Colonic mucosa (tissue), 4 donors: ENCODE measurements at places on chromosomes 7 and 10. TPM values are rescaled to one million over a fixed set of nuclear protein-coding genes. Genes with fewer than 3 reads are reported as not detected.

DNA sequence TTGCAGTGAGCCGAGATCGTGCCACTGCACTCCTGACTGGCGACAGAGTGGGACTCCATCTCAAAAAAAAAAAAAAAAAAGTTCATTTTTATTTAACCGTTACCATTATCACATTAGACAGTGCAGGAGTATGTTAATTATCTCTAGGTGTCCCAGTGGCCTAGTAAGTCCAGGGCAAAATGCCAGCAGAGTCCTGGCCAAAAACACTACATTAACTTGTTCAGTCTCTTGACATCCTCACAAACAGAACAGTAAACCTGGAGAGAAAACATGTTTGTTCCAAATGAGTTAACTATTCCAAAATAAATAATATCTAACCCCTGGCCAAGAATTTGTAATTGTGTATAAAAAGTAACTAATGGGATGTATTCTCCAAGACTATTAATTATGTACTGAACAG is 43.2 kb downstream of the PTPRZ1 start:
- DNase-seq: no peak

DNA sequence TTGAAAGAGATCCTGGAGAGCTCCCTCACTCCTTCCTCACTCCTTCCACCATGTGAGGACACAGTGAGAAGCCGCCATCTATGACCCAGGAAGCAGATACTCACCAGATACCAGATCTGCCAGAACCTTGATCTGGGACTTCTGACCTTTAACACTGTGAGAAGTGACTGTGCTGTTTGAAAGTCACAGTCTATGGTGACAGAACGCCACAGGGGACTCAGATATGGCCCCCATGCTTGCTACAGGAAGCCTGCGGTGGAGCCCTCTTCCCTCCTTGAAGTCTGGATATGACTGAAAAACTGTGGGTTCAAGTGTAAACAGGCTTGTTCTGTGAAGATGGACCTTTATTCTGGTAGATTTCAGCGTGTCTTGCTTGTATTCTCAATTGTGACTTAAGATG is 297.8 kb downstream of the KLF6 start:
- DNase-seq: no peak

DNA sequence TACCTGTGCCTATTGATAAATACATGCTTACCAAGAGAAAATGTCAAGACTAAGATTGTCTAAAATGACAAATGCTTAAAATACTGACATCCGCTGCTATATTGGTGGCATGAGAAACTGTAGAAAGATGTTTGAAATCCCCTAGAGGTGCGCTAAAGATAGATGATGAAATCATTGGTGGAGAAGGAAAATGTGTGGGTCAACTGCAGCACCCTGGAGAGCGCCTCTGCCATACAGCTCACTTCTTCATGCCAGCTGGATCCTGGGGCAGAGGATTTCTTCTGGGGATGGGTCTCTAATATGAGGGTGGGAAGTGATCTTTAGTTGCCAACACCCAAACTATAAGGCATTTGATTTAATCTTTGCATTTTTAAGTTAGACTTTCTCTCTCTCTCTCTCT is 680.4 kb upstream of the POM121L12 start:
- DNase-seq: no peak

The SYT15 gene
- 0.62 TPM for total RNA-seq

- no peak for DNase-seq
Measured at GRCh38 chr7:156907656-156908055, 14.7 kb upstream of the LMBR1 start.

DNA sequence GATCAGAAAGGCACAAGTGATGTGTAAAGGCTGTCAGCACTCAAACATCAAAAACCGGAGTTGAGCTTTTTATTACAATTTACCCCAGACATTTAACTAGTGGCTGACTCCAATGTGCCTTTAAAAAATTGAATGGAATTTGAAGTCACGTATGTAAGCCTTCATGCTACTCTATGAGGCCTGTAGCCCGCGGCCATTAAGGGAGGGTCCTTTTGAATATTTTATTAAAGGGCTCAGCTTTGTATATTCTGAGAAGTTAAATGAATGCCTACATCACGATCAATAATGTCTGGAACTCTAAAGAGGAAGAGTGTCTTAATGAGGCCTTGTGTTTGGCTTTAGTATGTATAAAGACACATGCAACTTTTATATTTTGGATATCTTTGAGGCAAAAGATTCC is 916.6 kb upstream of the CELF2 start:
- no peak for DNase-seq

DNA sequence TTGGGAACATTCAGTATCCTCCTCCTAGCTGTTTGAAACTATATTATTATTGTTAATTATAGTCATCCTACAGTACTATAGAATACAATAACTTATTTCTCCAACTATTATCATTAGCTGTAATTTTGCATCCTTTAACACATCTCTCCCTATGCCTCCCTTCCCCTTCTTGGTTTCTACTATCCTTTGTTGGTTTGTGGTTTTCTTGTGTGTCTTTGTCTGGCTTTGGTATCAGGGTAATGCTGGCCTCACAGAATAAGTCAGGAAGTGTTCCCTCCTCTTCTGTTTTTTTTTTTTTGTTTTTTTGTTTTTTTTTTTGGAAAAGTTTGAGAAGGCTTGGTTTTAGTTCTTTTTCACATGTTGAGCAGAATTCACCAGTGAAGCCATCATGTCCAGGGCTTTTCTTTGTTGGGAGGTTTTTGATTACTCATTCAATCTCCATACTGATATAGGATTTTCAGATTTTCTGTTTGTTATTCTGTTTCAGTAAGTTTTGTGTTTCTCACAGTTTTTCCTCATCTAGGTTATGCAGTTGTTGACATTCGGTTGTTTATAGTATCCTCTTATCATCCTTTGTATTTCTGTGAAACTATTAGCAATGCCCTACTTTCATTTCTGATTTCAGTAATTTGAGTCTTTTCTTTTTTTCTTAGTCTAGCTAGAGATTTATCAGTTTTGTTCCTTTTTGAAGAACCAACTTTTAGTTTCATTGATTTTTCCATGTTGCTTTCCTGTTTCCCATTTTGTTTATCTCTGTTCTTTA is 21.6 kb downstream of the C1GALT1 start:
- no peak for DNase-seq

GRCh38 chr7:75039166-75039565 is 34.4 kb downstream of the RCC1L start:
- DNase-seq: no peak

The LRRN3 gene
- 0.42 TPM for total RNA-seq

The ARID5B gene
- total RNA-seq: 27.2 TPM

The TET1 gene
- 1.1 TPM for total RNA-seq

The NUTM2E gene
- not detected for total RNA-seq

DNA sequence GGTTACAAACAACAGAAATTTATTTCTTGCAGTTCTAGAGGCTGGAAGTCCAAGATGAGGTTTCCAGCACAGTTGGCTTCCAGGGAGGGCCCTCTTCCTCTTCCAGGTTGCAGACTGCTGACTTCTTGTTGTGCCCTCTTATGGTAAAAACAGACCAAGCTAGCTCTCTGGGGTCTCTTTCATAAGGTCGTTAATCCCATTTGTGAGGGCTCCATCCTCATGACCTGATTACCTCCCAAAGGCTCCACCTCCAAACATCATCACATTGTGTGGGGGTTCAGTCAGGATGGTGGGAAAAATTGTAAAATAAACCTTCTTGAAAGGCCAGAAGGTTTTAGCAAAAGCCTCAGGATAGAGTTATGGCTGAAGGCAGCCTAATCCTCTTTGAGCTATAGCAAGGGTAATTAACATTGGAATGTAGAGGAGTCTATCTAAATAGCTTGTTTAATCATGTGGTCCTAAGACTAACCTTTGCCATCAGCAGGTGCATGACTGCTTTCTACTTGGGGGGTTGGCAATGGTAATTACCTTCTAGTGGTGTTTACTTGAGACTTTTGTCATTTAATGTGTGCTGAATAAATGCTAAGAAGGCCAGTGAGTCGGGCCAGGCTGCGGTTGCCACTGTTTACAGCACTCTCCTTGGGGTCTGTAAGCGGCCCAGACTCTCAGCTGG is 80.8 kb downstream of the PPP1R17 start:
- DNase-seq: no peak

DNA sequence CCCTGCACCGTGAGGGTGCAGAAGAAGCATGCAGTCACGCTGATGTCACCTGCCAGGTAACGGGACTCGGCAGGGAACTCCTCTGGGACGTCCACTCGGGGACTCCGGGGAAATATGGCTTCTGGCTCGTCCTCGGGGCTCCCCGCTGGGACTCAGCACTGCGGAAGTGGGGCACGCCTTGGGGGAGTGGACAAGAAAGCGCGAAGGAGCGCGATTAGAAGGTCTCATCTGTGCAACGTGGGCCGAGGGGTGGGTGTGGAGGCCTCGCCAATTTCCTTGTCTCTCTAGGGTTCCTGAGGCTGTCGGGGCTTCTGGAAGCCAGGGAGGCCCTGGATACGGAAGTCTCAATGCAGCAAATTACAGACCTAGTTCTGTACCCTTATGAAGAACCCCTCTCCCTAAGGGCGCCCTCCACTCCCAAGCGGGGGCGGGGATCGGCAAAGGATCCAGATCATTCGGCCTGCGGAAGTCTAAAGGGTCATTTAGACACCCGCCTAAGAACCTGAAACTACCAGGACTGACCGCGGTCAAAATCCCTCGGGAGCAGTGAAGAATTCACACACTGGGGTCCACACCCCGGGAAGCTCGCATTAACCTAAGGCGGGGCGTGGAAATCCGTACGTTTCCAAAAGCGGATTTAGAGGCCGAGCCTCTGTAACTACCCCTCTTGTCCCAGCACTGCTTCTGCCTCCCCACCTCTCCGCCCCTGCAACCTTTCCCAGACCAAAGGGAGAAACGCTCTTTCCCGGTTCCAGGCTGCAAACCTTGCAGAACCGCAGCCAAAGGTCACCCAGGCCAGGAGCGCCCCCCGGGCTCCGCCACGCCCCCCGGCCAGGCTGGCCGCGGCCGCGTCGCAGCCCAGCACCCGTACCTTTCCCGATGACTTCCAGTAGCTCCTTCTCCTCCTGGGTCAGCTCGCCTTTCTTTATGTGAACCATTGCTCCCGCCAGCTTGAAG is 640 bp downstream of the ANKMY2 start:
- peak; percentile 73 for DNase-seq

The ATE1 gene
- total RNA-seq: 32.9 TPM

GRCh38 chr10:74156919-74157289 is 5.9 kb downstream of the ADK start:
- no peak for DNase-seq

DNA sequence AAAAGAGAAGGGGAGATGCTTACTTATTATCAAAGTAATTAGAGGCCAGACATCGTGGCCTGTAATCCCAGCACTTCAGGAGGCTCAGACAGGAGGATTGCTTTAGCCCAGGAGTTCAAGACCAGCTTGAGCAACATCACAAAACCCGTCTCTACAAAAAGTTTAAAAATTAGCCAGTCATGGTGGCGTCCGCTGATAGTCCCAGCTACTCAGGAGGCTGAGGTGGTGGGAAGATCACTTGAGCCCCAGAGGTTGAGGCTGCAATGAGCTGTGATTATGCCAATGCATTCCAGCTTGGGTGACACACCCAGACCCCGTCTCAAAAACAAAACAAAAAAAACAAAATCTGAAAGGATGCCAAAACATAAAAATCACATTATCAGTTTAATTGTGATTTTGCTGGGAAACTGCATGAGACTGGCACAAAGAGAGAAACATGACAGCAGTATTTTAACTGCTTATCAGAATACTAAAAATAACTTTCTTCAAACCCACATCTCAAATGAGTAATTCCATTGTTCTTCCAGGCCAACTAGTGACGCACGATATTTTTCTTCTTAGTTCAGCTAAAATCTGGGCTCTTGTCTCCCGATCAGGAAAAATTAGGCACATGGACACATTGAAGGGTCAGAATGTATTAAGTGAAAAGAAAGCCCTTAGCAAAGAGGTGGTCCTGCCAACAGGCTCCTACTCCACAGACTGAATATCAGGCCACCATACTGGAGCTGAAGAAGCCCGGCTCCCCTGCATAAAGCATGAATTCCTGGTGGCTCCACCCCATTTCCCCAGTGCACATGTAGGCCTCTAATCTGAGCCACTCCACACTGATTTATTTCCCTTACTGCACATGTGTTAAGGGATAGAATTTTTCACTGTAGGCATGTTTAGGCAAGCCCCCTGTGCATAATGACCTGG is 9.6 kb upstream of the CCM2 start:
- no peak for DNase-seq

- DNase-seq: no peak
Measured at GRCh38 chr10:117578999-117579590, 36.5 kb downstream of the EMX2 start.

DNA sequence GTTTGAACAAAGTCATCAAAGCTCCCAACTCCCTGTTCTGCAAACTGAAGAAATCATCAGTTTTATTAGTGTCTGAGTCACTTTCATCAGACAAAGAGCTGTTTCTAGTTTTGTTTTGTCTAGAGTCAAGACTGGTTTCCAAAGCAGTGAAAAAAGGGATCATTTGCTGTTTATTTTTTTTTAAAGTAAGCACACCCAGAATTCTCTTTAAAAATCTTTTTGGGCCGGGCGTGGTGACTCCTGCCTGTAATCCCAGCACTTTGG is 972.0 kb upstream of the CELF2 start:
- no peak for DNase-seq

GRCh38 chr10:77419979-77420378 is 217.6 kb downstream of the KCNMA1 start:
- DNase-seq: no peak

DNA sequence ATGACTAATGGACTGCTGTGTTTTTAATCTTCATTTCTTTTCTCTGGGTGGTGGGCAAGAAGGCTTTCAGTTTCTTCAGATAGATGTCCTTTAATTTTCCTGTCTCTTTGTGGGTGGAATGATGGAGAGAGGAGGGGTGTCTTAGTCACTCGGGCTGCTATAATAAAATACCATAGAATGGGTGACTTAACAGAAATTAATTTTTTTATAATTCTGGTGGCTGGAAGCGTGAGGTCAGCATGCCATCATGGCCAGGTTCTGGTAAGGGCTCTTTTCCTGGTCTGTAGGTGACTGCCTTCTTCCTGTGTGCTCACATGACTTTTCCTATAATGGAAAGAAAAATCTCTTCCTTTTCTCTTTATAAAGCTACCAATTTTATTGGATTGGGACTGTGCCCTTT is 6.3 kb downstream of the RSBN1L start:
- DNase-seq: no peak

GRCh38 chr7:33916357-33917081 is 11.2 kb downstream of the BMPER start:
- DNase-seq: no peak

- no peak for DNase-seq
Measured at GRCh38 chr7:71261066-71261465, 129.1 kb downstream of the GALNT17 start.

DNA sequence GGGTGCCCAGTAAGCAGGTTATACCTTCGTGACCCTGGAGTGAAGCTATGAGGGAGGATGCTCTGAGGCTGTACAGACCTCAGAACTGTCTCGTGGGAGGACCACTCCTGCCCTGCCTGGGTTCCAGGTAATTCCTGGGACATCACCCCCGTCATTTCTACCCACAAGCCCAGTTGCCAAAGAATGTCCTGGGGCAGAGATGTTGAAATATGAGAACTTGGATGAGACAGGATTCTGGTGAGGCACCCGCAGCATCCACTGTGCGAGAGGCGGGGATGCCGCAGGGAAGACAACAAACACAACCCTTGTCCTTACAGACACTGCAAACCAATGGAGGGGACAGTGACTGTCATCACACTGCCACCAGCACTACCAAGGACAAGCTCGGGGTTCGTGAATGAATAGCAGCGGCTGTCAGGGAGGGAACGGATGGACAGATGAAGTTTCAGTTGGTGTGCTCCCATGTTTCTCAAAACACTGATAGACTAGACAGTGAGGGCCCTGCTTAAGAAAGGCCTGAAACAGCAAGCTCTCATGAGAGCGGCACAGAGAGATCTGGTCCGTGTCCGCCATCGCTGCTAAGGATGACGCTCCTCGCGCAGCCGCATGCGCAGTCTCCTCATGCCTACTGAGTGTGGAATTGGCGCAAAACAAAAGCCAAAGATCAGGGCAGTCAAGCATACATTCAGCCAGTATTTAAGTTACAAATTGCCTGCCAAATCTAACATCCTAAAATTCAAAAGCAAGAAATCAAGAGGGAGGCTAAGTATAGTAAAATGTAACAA is 82.0 kb upstream of the RHEB start:
- no peak for DNase-seq
